ENCODE measurements at places on chromosomes 11 and 22.

GRCh38 chr11:1344056-1344635, 34.7 kb upstream of the TOLLIP start:
- no peak for DNase-seq

GRCh38 chr11:3050386-3051195, 6.6 kb downstream of the CARS1 start:
- DNase-seq: no peak

DNA sequence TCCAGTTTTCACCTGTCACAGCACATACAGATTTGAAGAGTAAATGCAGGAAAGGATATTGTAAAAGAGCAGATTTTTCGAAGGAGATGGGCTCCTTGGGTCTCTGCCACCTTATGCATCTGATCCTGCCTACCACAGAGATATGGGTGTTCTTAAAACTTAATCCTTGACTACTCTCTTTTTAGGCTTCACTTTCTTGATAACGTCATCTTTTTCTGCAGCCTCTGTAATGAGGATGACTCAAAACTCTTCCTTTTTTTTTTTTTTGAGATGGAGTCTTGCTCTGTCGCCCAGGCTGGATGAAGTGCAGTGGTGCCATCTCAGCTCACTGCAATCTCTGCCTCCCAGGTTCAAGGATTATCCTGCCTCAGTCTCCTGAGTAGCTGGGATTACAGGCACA, 7.8 kb downstream of the PRR14L start:
- no peak for DNase-seq

DNA sequence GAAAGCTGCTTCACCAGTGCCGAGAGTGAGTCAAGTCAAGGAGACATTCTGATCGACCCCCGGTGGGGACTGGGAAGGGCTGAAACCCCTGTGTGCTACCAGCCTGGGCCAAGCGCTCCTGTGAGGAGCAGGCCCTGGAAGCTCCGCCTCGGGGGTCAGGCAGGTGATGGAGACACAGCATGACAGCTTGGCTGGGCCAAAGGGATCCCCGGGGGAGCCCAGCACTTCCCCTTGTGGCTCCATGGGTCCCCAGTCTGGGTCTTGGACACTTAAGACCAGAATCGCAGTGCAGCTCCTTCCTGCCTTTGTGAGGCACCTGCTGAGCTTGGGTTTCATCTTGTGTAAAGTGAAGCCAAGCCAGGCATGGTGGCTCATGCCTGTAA, 89.2 kb downstream of the MORC2 start:
- DNase-seq: no peak

DNA sequence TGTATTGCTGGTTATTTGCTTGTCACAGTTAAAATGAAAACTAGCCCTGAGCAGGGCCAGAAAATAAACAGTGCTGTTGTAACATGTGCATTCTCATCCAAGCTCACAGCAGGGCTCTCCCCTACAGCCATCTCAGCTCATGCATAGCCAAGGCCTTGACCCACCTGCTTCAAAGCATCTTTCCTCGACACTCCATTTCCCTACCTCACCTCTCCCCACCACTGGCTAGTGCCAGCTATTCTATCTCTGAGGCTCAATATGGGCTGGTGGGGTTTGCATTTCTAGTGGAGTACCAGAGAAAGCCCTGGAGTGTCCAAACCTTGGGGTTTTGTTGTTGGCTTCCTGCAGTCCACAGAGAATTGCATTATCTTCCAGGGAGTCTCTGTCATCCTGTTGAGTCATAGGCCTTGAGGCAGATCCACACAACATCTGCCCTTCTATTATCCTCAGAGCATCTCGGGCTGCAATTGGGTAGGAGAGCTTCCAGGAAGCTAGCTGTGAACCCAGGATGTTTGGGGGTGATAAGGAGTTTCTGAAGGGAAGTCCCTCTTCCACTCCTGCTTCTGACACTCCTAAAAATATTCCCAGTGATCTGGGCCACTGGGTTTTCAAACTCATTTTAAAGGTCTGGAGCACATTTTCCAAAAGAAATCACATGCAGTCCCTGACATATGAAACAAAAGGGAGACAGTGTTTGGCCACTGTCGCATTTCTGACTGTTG, 36.1 kb upstream of the AMOTL1 start:
- no peak for DNase-seq

DNA sequence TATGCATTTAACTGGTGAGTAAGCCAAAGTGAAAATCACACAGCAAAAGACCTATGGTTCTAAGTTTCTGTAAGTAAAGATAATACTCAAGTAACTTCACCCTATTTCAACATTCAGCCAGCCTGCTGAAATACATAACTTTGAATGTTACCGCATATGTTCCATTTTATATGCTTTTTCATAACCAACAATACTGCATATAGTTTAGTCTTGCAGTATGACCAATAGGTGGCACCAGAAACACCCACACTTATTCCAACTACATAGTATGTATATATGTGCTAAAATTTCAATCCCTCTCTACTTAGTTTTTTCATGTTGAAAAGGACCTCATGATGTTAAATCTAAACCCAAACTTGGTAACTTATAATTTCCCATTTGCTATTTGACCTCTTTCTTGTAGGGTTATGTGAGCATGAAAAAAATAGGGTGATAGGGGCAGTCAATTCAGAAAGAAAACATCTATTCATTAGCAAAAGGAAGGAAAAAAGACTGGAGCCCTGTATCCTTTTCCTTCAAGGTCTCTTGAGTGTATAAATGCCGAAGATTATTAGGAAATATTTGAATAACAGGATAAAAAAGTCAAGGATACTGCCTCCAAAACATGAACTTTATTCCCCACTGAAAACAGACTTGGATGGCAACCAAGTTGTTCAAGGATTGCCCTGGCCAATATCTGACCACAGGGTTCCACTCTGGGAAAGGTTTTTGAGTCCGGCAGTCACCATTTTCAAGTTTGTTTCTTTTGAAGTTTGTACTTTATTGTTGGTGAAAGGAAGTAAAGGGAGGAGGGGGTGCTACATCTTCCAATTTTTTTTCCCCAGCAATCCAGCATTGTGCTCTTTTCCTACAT, 23.8 kb upstream of the FZD4 start:
- DNase-seq: no peak

- no peak for DNase-seq
These were observed 4.4 kb downstream of the MOGAT2 start for GRCh38 chr11:75721852-75722668.

GRCh38 chr11:50088231-50088630, 55.6 kb downstream of the OR4C45 start:
- no peak for DNase-seq

GRCh38 chr11:124172101-124172500, 11.0 kb upstream of the OR10D3 start:
- no peak for DNase-seq

- DNase-seq: no peak
These were observed 15.7 kb downstream of the CAT start for GRCh38 chr11:34454308-34455032.

DNA sequence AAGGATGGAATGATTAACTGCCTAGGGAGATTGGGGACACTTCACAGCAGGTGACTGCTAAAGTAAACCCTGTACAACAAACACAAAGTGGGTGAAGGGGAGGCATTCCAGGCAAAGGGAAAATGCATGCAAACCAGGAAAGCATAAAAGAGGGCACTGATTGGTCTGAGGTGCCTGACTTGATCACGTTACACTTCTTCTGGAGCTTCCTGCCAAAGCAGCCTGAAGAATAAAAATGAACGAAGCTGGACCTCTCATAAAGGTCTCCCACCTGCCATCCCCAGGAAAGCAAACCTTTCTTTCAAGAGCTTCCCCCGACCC, 46.7 kb upstream of the SCUBE2 start:
- no peak for DNase-seq

DNA sequence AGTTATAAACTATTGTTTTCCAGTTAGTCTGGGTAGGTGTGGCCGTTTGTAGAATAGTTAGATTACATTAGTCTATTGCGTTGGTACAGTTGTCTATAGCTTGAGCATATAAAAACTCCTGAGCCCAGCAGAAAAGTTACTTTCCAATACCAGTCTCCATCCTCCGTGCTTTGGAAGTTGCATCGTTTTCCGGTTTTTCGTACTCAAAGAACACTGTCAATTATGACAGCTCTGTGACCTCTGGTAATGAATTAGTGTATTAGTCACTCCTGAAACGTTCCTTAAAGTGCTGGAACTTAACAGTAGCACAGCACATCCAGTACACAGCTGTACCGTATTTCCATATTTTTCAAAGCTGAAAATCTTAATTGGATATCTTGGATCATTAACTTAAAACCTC, 808 bp upstream of the MSANTD2 start:
- no peak for DNase-seq

DNA sequence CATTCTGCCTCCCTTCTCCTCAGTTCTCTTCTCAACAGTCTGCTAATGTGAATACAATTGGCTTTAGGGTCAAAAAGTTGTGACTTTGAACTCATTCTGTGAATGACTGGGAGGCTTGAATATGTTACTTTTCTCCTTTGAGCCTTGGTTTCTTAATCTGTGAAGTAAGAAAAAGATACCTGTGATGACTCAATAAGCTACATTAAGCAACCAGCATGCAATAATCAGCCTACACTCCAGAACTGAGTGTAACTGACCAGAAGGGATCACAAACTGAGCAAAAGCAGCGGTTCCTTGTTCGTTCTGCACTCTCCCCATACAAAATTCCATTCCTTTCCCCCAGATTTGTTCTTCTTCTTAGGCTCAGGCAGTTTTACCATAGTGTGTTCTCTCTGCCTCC, 23.4 kb downstream of the ZNF202 start:
- no peak for DNase-seq

GRCh38 chr11:109815500-109816150, 277.6 kb upstream of the ZC3H12C start:
- DNase-seq: no peak

GRCh38 chr11:123253223-123253622, 58.2 kb upstream of the CLMP start:
- DNase-seq: no peak

GRCh38 chr22:42734406-42734805, 13.7 kb upstream of the A4GALT start:
- DNase-seq: no peak

DNA sequence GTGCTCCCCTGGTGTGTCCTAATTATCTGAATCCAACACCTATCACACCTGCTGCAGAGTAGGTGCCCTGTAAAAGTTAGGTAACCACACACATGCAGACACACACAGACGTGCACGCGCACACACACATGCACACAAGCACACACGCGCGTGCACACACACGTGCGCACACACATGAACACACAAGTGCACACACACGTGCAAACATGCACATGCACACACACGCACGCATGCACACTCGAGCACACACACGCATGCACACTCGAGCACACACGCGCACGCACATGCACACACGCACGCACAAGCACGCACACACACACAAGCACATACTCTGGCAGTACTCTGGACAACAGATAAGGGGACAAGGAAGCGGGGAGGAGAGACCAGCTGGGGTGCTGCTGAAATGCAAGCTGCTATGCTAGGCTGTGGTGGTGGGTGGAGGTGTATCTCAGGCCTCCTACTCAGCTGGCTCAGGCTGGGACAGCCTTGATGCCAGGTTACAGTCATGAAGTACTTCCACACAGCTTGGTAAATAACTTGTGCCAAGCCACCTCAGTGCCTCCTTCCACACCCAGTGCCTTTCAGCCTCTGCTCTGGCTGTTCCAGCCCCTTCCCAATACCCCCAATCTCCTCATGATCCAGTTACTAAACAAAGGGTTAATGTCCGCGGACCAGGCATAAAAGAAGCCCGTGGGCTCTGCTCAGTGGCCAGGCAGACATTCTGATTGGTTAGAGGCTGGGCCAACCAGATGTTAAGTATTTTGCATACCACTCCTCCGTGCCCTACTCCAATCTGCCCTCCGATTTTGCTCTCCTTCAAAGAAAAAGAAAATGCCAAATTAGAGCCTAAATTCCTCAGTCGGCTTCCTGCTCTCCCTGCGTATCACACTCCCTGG, 374.1 kb downstream of the TENM4 start:
- no peak for DNase-seq

- DNase-seq: no peak
These were observed 165.1 kb downstream of the WNT11 start for GRCh38 chr11:76041208-76041607.

GRCh38 chr11:27217948-27218420, 145.0 kb downstream of the CCDC34 start:
- no peak for DNase-seq

- DNase-seq: no peak
These were observed 1036.0 kb downstream of the OPCML start for GRCh38 chr11:132496341-132496740.

GRCh38 chr11:15926071-15926470, 430.3 kb downstream of the SOX6 start:
- no peak for DNase-seq

- DNase-seq: no peak
These were observed 57.4 kb downstream of the NECTIN1 start for GRCh38 chr11:119671561-119672015.

DNA sequence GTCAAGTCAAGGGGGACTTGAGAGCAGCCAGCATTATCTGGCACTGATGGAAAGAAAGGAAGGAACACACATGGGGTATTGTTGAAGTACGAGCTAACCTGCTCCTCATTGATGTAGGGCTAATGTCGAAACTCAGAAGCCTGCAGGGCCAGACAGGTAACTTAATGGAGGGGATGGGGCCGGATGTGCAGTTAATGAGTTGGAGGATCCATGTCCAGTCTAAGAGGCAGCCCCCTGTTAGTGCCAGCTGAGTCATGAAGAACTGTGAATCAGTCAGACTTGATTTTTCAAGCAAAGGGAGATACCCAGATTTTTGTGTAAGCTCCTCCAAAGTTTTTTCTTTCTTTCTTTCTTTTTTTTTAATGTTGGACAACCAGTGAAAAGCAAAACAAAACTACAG, 65.6 kb downstream of the CECR2 start:
- DNase-seq: no peak

- DNase-seq: no peak
These were observed 23.5 kb upstream of the ARHGAP42 start for GRCh38 chr11:100663583-100663982.

DNA sequence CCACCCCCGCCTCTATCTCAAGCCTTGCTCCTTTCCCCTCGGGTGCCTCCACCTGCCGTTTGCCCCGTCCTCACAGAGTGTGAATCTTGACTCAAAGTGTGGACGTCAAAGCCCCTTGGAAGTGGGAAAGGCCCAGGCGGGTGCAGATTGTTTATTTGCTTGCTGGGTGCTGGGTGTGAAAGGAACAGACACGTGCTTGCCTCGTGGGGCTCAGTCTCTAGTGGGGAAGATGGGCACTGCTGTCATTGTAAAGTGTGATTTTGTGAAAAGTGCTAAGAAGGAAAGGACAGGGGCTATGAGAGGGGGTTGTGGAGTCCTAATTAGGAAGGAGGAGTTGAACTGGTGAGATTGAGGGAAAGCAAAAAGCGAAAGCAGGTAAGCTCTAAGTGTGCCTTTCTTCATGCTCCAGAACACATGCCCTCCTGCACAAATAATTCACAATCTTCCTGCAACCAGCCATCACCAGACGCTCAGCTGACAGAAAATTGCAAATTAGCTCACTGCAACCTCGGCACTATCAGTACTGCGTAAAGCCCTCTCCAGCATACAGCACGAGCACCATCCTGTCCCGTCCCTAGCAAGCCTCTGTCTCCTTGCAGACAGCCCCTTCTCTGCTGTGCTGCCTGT, 9.7 kb upstream of the GCAT start:
- DNase-seq: no peak

All from stimulated activated CD8-positive, alpha-beta memory T cell treated with anti-CD3 and anti-CD28 coated beads, Interleukin-7, amount 100 ng/mL, for 24 hours (primary cell).